Choroid plexus epithelial cell (primary cell): ENCODE measurements at places on chromosomes 2 and 18.

DNA sequence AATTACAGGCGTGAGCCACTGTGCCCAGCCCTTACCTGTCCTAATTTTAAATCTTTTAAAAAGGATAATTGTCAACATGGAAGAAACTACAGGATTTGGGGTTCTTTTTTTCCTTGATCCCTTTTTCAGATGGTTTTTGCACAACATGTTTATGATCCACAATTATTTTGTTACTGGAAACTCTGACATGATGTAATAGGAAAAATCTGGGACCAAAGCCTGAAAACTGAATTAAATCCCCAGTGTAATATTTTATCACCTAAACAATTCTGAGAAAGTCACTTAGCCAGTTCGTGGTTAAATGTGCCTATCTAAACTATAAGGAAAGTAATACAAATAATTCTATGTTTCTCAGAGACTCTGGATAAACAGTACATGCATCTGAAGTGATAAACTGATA lies 1649.7 kb downstream of the LRP1B start:
- DNase-seq = no peak

GRCh38 chr2:199404841-199405240 lies 52.9 kb downstream of the SATB2 start:
- DNase-seq = peak; percentile 41

GRCh38 chr2:56465491-56465890 lies 281.7 kb downstream of the CCDC85A start:
- DNase-seq = peak; percentile 6

DNA sequence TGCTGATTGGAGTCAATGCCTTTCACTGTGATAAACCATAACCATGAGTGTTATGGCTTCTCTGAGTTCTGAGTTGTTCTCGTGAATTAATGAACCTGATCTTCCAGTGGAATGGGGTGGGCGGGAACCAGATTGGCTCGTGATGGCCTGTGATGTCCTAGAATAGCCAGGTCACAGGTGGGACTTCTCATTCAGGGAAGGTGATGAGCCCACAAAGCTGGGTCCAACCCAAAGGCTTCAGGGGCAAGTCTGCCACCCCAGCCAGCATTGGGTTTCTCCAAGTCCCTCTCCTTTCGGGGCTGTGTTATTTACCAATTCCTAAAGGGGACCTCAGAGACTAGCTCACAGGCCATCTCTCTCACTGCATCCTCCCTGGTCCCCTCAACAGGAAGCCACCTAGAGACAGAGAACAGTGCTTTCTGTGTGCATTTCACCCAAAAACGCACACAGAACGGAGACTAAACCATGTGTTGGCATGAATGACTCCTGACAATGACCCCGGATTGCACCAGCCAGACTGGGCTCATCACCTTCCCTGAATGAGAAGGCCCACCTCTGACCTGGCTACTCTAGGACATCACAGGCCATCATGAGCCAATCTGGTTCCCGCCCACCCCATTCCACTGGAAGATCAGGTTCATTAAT lies 85.5 kb downstream of the MALT1 start:
- DNase-seq = no peak

DNA sequence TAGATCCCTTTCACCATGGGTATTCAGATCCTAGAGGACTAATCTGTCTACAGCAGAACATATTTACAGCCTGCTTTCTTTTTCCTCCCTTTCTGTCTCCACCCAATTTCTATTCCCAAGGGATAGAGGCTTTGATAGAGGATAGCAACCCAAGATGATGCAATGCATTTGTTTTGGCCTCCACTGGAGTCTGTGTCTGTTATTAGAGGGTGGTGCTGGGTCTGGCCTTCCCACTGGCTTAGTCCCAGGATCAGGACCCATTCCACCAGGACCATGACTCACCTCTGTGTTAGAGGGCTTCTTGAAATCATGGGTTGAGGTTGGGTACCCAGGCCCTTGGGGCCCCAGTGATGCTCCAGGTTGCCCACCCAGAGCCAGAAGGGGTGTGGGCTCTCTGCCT lies 239.7 kb upstream of the TNP1 start:
- peak; percentile 12 for DNase-seq

GRCh38 chr2:203689426-203690116 lies 16.9 kb upstream of the CD28 start:
- DNase-seq = no peak

GRCh38 chr2:67272195-67272594 lies 124.9 kb upstream of the ETAA1 start:
- DNase-seq = peak; percentile 24

DNA sequence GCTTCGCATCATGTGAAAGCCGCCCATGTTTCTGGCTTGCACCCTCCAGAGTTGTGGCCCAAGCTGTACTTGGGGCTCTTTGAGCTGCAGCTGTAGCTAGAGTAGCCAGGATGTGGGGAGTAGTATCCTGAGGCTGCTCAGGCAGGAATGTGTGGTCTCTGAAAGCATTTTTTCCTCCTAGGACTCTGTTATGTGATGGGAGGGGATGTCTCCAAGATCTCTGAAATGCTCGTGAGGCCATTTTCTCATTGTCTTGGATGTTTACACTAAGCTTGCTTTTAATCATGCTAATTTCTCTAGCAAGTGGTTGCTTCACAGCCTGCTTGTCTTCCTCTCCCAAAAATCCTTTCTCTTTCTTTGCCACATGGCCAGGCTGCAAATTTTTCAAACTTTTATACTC lies 687.6 kb downstream of the DCDC2C start:
- DNase-seq = no peak

GRCh38 chr18:63882333-63883141 lies 5.0 kb upstream of the SERPINB2 start:
- peak; percentile 93 for DNase-seq

DNA sequence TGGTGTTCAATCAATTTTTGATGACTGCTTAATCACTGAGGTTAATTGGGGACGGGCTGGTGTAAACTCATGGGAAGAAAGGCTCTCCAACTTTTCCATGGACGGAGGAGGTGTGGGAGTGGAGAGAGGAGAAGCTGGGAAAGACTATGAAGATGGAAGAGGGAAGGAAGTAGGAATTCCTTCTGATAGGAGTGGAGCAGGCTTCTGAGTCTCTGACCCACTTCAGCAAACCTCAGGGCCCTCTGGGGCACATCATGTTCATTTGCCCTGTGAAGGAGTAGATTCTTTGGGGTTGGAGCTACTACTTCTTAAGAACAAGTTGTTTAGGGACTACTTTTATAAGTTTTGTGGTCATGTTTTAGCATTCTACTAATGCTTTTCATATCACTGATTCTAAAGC lies 87.0 kb upstream of the MAP4K3 start:
- peak; percentile 63 for DNase-seq

GRCh38 chr2:103977668-103978067 lies 876.2 kb upstream of the POU3F3 start:
- no peak for DNase-seq

DNA sequence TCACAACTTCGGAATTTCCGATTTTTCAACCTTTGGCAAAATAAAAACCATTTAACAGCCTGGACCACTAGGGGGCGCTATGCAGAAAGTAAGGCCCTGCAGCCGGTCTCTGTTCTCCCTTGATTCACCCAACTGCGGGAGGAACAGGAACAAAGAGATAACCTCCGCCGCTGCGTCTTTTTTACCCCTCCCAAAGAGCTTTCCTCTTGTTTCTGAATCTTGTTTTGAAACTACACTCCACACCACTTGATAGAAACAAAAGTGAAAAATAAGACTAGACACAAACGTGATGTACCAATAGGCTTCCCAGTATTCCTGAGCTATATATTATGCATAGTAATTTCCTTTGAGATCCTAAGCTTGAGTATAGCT lies 231.2 kb downstream of the MYO3B start:
- DNase-seq = peak; percentile 81

GRCh38 chr2:74851191-74851566 lies 17.3 kb downstream of the HK2 start:
- DNase-seq = peak; percentile 37

DNA sequence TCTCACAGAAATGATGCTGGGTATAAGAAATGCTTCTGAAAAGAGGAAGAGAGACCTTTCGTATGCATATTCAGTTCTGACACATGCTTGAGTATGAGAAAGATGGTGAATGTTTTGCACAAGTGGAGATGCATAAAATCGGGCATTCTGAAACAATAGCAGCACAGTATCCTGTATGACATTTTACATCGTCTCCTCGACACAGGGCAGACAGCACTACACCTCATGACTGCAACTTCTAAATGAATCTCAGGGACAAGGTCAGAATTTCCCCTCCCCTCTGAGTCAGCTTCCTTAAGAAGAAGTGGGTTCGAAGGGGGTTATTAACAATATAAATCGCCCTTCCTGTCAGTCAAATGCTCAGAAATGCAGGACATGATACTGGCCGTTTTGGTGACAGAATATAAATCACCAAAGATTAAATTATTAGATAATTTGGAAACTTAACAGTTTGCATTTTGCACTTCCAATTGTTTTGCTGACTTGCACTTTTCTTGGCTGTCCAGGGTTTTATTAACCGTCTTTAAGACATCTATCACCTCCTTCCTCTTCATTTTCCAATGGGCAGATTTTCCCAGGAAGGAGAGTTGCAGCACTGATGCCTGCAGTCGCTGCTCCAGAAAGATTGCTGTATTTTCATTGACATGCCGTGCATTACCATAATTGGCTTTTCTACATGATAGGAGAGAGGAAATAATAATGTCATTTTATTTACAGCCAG lies 57.2 kb downstream of the TSHZ1 start:
- DNase-seq = no peak

- DNase-seq = no peak
Measured at GRCh38 chr2:10033251-10034006, 9.9 kb upstream of the KLF11 start.

DNA sequence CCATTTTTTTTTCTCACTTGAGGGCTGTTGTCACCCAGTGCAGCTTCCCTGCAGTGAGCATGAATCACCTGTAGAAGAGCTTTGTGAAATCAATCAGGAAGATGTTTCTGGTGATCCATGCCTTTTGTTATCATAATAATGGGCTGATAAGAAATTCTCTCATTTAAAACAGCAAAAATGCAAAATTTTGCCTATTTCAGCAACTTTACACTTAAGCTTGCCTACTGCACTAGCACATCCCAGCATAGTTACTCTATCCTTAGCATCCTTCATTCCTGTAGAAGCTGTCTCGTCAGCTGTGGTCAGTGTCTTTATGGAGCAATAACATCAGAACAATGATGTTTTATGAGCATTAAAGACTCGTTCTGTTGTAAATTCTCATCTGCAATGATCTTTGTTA lies 178.6 kb upstream of the ZNF804A start:
- no peak for DNase-seq

GRCh38 chr2:237614151-237614720 lies 13.2 kb upstream of the LRRFIP1 start:
- DNase-seq = peak; percentile 58

GRCh38 chr2:190990132-190990531 lies 23.8 kb downstream of the STAT1 start:
- no peak for DNase-seq

- no peak for DNase-seq
Measured at GRCh38 chr2:33230842-33231241, 245.6 kb upstream of the RASGRP3 start.

DNA sequence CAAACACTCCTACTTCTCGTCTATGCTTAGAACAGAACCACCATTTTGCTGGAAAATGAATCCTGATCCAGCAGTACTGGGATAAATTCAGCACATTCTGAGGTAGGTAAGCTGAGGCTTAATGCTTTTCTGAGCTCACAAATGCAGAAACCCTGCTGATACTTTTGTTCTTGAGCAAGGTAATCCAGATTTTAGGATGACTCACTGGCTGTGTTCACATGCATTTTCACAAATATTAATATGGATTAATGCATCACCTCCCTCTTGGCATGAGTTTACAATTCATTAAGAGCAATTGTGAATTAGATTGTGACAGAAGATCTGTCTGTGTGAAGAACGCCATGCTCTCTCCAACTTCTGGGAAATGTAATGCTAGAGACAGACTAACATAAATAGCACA lies 42.2 kb downstream of the RAD51AP2 start:
- DNase-seq = peak; percentile 32

DNA sequence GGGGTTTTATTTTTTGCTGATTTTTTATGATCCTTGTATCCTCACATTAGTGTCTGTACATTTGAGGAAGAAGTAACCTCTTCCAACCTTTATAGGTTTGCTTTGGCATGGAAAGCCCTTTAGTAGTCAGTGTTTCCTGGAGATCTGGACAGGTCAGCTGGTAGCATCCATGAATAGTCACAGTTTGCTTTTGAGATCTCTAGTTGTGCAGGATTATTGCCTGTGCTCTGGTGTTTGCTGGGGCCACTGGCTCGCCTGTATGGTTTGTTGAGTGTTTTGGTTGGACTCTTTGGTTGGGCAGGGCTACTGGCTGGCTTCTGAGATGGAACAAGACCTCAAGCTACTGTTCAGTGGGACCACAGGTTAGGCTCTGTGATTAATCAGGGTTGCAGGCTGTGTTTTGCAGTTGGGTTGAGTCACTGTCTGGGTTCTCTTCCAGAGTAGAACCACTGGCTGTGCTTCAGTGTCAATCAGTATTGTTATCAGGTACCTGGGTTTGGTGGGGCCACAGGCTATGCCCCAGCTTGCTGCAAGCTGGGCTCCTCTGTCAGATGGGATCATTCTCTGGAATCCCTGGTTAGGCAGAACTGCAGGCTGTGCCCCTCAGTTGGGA lies 20.0 kb downstream of the SP140L start:
- DNase-seq = no peak
